NCI-H146 (cell line): ENCODE measurements at places on chromosomes 4 and X.

DNA sequence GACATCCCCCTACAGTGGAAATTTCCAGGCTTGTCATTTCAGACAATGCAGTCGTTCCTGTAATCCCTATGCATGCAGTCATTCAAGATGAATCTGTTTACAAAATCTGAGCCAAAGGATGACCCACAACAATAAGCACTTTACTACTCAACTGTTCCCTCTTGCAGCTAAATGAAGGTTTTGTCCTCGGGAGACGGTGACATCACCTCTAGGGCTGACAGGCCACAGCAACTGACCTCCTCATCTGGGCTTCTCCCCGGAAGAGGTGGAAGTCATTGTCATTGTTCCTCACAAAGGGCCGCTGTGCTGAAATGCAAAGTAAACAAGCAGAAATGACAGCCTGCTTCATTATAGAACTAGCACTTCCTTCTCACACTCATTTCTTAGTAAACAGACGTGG is 29.2 kb downstream of the CLRN2 start:
- peak; percentile 93 for DNase-seq

DNA sequence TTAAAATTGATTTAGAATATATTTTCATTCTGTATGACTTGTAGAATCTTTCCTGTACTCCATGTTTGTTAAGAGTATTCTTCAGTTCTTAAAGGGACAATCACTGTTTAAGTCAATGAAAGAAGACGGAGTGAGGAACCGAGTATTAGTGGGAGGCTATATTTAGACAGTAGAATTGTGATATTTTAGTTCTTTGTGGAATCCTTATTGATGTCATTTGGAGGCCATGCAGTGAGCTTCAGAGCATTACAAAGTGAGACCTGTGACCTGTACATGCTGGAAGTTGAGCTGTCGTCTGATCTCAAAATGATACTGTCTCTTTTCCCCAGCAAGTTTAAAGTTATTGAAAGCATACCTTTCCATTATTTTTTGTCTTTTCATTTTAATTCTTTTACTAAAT is 394.7 kb downstream of the GALNTL6 start:
- no peak for DNase-seq

DNA sequence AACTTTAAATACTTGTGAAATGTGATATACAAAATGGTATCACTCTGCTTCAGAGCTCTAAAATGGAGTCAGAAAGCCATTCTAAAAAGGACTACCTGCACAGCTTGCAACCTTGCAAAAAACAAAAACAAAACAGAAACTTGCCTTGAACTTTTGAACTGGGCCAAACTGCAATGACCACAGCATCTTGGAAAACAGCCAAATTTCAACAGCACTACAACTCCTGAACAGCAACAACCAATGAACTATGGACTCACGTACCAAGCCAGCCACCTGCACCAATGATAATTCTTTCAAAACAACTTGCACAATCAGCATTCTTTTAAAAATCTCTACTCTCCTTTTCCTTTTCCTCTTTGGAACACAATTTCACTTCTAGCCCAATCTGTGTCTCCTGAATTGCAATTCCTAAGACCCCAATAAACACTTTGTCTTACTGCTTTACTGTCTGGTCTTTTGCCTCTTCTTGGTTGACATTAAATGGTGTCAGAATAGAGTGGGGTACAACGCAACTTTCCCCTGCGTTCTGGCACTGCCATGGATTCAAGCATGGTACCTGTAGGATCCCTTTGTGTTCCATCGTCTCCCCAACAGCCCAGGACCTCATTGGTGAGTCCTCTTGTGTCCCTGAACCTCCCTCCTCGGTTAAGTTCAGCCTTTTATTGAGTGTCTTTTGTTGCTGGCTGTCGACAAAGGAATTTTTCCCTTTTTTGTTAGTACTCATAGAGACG is 35.7 kb upstream of the FMR1 start:
- DNase-seq, result no peak

DNA sequence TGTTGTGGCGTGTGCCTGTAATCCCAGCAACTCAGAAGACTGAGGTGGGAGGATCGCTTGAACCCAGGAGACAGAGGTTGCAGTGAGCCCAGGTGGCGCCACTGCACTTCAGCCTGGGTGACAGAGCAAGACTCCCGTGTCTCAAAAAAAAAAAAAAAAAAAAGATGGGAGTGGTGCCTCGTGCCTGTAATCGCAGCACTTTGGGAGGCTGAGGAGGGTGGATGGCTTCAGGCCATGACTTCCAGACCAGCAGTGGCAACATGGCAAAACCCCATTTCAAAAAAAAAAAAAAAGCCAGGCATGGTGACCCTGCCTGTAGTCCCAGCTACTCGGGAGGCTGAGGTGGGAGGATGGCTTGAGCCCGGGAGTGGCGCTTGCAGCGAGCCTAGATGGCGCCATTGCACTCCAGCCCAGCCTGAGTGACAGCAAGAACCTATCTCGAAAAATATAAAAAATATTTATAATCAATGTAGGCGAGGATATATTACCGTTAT is 27.0 kb downstream of the EIF2S3 start:
- DNase-seq, result peak; percentile 70

DNA sequence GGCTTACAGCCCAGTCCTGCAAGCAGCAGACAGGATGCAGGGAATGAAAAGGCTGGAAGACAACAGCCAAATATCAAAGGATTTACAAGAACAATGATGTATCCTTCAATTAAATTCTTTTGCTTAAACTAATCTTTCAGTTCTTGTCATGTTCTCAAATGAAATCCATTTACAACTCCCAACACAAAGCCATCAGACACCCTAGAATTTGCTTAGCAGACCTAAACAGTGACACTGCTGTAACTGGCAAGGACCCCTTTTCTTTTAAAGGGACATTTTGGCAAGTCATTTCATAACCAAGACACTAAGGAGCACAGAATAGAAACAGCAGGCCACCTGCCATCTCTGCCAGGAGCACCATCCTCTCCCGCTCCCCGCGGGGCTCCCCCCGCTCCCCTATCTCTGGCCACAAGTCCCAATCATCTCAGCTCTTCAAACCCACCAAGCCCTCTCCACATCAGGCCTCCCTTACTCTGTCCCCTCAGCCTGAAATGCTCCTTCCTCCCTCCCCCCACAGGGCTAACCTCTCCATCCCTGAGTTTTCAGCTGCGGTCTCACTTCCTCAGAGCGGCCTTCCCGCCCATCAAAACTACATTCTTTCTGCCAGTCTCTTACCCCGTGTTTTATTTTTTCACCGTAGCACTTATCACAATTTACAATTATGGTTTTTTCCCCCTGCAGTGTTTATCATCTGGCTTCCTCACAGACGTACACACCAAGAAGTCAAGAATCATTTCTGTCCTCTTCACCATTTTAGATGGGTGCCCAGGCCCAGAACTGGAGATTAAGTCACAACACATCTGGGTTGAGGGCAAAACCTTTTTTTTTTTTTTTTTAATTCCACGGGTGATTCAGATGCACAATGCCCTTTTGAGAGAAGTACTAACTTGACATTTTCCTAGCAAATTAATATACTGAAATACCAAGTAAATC is 45.8 kb downstream of the TSPAN5 start:
- no peak for DNase-seq

DNA sequence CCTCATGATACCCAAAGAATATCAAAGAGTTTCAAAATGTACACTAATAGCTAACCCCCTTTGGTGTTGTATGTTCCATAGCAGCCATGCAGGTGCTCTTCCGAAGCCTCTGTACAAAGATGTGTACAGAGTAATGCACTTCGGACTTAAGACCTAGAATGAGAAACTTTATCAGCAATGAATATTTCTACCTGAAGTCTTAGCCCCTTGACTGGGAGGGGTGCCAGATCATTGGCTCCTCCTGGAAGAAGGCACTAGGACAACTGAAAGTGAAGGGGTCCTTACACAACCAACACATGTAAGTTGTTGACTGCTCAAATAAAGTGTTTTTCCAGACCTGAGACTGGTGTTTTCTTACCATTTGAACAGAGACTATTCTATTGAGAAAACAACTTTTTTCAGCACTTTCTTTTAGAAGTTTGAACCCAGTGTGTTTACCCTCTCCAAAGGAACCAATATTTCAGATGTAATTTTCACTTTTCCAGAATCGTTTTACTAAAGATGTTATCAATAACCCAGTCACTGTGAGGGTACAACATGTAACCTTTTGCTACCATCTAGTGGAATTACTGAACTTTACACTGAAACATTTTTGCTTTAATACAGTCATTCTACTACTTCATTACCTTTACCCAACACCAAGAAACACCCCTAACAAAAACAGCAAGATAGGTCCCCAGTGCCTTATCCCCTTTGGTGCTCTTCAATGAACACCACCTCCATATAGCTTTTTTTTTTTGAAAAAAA is 33.3 kb upstream of the PRDX4 start:
- DNase-seq, result no peak

- DNase-seq, result no peak
Measured at GRCh38 chr4:3719191-3719590, 47.0 kb upstream of the ADRA2C start.

GRCh38 chrX:12974796-12975669 is at the start of gene TMSB4X:
TSS of gene TMSB4X (plus strand) at chrX:12975110.
- DNase-seq, result peak; percentile 90

DNA sequence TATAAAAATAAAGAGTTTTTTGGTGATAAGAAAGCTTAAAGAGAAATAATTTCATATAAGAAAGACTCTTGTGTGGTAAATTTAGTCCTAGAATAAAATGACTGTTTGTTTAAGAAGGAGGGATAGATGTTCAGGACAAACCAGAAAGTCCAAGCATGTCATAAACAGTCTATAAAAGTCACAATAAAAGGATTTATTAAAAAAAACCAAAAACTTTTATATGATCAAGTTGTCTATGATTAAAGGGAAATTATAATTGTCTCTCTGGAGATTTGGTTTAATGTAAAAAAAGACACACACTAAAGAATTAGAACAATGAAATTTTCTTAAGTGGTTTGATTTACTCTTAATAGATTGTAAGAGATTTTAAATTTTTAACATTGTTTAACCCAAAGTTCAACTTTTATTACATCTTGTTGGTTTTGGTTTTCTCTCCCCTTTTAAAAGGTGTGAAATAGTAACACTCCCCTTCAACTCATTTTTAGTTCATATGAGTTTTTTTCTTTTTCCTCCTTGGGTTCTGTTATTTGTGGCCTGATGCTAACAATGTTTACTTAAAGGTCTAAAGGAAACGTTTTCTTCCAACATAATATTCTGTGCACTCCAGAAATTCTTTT is 89.7 kb downstream of the PDHA2 start:
- DNase-seq, result no peak

GRCh38 chr4:1240721-1241465 is 8.0 kb downstream of the CTBP1 start:
- DNase-seq, result no peak

DNA sequence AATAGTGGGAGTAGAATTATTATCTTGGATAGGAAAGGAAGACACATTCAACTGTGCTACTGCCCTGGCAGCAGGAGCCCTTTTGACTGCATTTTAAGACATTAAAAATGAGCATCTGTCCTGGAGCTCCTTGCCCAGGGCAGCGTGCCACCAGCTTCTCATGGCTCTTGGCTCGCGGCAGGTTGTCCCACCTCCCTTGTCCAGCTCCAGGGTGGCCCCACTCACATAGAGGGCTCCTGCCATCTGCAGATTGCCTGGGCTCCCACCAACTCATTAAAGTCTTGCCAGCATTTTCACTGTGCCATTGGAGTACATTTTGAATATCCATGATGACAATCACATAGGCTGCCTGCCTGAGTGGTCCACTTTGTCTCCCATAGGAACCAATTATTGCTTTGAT is 27.0 kb downstream of the CLCN4 start:
- DNase-seq, result no peak

DNA sequence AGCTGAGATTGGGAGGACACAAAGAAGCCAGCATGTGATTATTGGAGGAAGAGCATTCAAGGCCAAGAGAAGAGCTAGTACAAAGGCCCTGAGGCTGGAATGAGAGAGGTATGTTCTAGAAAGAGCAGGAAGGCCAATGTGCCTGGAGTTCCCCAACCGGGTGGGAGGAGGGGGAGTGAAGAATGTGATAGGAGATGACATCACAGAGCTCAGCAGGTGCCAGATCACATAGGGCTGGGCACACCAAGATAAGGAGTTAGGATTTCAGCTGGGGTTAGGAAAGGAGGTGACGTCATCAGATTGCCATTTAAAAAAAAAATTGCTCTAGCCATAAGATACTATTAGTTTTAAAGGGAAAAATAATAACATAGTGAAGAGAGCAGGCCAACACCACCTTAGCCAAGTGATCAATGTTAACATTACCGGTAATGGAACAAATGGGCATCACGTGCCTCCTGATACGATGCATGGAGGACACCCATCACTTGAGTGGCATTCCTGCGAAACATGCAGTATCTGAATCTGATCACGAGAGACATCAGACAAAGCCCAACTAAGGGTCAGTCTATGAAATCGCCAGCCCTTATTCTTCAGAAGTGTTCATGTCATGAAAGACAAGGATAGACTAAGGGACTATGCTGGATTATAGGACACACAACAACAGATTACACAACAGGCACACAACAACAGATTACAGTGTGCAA is 344.3 kb downstream of the BCOR start:
- DNase-seq, result peak; percentile 37

DNA sequence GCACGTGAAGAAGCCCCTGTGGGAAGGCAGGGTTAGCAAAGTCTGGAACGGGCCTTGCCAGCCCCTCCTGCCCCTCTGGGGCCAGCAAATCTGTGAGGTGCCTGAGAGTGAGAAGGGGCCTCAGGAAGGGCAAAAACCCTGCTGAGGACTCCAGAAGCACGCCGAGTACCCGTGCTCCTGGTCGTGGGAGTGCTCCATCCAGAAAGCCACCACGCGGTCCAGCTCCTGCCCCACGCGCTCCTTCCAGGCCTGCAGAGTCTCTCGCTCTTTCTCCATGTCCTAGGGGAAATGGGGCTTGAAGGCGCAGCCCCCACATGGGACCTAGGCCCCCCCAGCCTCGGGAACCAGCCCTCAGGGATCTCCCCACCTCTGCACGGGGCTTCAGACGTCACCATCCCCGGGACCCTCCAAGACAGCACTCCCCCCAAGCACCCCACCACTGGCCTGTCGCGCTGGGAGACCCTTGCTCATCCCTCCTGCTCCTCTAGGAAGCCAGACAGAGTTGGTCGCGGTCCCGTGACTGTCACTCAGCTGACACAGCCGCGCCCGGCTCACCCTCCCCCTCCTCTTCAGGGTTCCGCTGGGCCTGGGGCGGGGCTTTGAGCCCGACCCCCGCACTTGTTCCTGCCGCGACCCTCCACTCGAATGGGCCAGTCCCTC is at the start of gene RENBP:
RENBP (minus strand) TSS at position 504 of the 660 bp plus-strand sequence; CDS start at position 471, 33 bp downstream.
- no peak for DNase-seq

DNA sequence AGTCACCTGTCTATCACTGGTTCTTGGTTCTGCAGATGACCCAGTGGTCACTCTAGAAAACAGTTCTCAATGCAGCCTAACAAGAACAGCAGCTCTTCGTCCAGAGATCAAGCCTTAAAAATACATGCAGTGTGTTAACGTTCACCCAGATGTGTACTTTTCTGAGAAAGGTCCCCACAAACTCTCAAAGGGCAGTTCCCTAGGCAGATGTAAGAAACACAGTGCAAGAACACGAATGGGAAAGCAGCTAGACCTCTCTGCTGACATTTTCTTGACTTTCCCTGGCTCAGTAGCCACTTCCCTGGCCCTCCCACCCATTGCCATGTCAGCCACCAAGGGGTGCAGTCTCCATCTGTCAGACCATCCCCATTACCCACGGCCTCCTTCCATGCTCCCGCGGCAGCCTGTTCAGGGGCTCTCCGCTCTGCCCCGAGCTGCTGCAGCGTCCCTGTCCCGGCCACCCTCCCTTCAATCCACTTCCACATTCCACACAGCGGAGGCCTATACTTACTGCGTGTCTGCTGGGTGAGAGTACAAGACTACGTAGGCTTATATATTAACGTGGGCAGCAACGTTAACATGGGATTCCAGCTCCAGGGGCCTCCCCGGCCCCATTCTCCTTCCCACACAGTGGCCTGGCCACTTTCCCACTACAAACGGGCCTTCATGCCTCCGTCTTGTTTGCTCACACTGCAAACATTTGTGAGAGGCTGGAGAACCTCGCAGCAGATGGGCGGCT is 34.3 kb downstream of the IRF2 start:
- DNase-seq, result no peak
